ENCODE measurements at places on chromosomes 11 and 22.
A peak's percentile ranks its signal among the peaks of the same experiment; 100 is the strongest.

DNA sequence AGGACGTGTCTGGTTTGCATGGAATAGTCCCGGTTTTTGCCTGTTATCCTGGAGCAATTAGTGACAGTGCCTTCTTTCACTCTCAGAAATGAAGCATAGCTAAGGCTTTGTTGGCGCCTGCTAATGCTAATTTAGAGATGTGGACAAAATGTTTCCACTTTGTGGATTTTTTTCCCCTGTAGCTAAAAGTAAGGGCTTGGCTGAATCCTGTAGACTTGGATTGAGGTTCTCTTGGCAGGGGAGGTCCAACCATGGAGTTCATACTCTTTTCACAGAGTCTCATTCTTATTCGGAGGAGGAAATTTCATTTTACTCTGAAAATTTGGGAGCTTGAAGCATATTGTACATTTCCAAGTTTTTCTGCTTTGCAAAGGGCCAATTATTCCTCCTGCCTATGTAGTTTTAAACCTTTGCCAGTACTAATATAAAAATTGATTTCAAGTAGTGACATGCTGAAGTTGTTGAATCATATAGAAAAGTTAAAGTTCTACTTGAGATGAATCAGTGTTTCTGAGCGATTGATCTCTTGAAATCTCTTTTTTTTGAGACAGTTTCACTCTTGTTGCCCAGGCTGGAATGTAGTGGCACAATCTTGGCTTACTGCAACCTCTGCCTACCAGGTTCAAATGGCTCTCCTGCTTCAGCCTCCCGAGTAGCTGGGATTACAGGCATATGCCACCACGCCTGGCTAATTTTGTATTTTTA is 20.0 kb downstream of the PPFIA1 start:
- DNase-seq = no peak

DNA sequence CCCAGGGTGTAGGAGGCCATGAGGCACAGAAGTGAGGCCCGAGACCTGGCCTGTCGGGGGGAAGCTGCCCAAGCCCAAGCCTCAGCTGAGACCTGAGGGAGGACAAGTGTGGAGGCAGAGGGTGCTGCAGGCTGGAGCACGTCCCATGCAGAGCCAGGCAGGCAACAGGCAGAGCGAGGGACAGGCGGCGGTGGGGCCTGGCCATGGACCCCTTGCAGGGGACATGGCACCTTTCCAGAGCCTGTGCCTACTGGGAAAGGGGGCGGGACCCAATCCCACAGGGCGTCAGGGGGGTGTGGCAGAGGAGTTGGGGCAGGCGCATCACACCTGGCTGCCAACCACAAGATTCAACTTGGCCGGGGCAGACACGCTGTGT is 4.3 kb downstream of the TNNI2 start:
- no peak for DNase-seq

GRCh38 chr11:29184939-29185890 is 831.6 kb downstream of the KCNA4 start:
- DNase-seq = no peak

DNA sequence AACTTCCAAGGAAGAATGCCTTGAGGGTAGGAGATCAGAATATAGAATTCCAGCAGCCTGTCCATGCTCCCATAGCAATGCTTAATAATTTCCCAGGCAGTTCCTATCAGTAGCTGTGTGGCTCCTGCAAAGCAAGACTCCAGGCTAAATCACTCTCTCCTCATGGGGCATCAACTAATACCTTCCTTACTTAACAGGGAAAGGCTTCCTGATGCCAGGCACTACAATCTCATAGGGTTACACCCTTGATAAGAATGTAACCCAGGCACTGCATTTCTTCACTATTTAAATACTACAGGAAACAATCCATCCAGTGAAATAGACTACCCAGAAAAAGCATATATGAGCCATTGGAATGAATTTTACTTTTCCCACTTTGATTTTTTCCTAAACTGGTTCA is 615.0 kb upstream of the ARHGAP42 start:
- DNase-seq = no peak

- no peak for DNase-seq
Observed at GRCh38 chr11:17906436-17906835, 106.4 kb downstream of the SERGEF start.

DNA sequence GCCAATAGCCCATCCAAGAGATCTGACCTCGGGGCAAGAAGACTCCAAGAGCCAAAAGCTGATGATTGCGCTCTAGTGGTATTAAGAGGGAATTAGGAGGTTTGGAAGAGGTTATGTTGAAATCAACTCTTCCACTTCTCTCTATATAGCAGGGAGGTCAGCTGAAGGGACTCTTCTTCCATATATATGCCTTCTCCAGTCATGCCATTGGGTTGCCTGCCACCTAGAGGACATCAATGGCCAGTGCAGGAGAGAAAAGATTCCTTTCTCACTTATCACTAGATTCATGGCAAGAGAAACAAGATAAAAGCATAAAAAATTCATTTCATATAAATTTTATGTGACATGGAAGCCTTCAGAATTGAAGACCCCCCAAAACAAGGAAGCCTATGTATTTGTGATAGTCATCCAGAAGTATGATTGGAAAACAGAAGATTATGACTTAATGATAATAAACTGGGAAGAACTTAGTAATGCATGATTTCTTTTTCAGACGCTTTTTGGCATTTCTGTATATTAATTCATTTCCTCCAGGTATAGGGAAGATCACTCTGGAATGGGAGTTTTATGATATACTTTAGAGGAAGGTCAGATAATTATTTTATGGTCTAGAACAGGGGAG is 435.1 kb upstream of the DDI1 start:
- DNase-seq = peak; percentile 32

DNA sequence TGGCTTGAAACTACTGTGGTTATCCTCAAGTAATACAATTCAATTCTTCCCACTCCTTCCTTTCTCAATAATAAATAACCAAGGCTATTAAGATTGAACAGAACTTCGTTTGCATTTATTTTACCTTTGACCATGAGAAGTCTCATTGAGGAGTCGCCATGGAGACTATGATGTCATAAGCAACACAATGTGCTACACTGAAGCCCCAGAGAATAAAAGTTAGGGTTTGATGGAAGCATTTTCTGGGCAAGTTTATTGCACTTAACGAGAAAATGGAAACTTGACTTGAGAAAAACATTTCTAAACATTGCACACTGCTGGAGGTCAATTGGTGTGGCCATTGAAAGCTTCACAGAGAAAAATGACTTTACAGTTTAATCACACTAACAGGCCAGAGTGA is 121.5 kb downstream of the FAM76B start:
- DNase-seq = no peak

- DNase-seq = no peak
Observed at GRCh38 chr22:20221421-20222340, 46.4 kb downstream of the RTN4R start.

GRCh38 chr11:125371431-125371935 is 124.6 kb downstream of the FEZ1 start:
- no peak for DNase-seq

DNA sequence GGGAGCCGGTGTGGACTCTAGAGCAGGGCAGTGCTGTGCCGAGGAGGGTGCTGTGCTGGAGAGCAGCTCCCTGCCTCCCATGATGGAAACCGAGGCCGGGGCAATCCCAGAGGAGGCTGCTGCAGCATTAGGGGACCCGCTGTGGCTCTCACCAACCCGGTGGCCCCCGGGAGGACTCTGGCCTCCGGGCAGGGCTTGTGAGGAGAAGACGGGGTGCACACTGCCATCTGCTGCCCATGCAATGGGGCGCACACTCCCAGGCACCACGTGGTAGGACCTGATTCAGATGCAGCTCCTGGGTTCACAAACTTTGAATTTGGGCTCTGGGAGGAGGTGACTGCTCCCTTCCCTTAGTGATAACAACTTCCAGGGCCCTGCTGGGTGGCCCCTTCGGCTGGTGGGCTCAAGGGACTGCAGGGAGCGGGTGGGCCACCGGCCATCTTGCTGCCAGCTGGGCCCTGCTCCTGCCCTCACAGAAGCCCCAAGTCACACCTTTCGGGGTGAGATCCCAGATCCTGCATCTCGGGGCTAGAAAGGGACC is 93.8 kb upstream of the FGF3 start:
- DNase-seq = peak; percentile 42

DNA sequence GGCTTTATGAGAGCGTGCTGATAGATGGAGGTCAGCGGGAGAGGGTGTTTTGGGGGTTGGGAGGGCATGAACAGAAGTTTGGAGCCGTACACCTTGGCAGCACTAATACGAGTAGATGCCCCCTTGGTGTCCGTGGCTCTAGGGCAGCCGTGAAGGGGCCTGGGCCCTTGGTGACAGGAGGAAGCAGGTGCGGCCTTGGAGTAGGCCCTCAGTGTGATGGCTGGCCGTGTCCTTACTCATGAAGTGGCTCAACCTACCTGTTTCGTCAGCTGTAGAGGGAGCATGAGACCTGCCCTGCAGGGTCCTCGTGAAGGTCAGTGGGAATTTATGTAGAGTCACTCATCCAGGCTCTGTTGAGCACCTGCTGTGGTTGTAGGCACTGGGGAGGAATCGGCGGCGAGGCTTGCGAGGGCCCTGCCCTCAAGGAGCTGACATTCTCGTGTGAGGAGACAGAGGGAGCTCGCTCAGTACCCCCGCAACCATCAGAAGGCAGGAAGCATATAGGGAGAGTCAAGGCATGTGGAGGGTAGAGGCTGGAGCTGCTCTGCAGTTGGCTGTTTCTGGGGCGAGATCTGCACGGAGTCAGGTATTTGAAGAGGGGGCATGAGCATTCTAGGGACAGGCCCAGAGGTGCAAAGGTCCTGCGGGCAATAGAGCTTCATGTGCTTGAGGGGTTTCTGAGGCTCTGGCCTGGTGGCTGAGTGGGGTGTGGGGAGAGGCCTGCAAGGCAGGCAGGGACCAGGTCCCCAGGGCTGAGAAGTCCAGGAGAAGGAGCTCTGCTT is 39.6 kb downstream of the TBC1D22A start:
- no peak for DNase-seq

DNA sequence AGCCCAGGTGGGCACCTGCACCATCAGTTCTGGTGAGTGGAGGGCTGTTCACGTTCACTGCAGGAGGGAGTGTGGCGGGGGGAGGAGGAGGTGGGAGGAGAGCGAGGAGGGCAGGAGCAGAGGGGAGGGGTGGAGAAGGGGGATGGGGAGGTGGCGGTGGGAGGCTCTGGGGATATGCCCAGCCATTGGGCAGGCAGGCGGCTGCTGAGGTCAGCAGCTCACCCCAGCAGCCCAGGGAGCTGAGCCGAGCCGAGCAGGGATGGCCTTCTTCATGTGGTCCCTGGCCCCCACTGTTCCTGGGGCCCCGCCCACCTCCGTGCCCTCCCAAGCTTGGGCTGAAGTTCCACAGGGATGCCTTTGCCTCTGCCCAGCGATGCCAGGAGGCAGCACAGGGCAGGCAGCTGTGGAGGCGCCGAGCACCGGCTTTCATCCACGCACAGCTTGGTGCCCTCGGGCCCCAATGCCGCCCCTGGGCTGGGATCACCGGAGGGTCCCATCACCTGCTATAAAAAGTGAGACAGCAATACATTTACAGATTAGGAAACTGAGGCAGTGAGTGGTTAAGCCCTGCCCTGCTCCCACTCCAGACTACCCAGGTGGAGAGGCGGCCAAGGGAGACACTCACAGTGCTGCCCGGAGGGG is 21.6 kb downstream of the RTN4R start:
- no peak for DNase-seq

- no peak for DNase-seq
Observed at GRCh38 chr22:17429516-17429915, 60.3 kb downstream of the CECR2 start.

- no peak for DNase-seq
Observed at GRCh38 chr11:31240340-31240904, 129.1 kb downstream of the DCDC1 start.

DNA sequence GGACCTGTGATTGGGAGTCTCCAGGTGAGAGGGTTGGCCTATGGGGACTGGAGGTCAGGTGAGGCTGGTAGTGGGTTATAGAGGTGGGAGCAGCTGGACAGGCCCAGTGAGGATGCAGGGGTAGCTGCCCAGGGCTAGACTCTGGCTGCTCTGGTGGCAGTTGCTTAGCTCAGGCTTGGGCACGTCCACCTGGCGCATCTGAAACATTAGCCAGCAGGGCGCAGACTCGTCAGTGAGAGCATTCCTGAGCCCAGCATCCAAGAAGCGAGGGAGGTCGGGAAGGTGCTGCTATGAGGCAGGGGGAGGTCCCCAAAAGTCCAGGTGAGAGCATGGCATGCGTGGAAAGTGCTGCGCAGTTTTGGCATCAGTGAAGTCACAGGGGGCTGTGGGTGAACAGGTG is 3.5 kb upstream of the GGT1 start:
- DNase-seq = no peak

DNA sequence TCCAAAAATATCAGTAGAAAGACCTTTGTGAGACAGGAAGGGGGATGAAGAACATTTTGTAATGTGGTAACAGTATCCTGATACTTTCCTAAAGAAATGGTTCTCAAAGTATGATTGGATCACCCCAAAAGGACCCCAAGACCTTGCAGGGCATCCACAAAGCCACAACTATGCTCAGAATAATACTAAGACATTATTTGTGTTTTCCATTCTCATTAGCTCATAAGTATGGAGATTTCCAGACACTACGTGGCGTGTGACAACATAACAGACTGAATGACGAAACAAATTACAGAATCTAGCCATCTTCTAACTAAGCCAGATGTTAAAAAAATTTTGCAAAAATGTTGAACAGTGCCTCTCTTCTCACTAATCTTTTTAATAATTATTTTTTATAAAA is 24.9 kb downstream of the CHEK2 start:
- no peak for DNase-seq

GRCh38 chr11:22957786-22958185 is 97.5 kb upstream of the CCDC179 start:
- no peak for DNase-seq

DNA sequence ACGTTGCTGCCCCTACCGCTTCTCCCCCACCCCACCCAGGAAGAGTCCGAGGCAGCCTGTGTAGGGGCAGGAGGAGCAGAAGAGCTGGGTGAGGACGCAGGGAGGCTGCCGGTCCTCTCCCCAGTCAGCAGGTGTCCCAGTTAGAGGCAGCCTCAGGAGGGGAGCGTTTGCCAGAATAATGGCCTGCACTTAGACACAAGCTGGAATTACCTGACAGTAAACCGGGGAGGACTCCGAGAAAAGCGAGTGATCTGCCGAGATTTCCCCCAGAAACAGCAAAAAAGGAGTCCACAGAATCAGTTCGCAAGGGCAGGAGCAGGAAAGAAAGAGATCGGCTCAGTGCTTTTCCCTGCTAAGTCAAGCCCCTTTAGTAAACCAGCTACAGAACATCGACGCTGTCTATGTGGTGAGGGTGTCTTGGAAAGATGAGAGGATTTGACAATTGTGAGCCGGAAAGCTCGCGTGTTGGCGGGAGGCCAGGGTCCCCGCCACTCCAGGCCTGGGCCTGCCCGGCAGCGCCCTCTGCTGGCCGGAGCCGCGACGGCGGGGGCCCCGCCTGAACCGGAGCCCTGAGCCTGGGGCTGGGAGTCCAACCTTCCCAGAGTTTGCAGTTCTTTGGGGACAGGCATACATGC is 17.7 kb upstream of the THRSP start:
- peak; percentile 86 for DNase-seq

GRCh38 chr11:64103277-64103985 is 62.5 kb downstream of the MACROD1 start:
- DNase-seq = no peak

- no peak for DNase-seq
Observed at GRCh38 chr11:14617241-14618027, 26.2 kb upstream of the PDE3B start.

DNA sequence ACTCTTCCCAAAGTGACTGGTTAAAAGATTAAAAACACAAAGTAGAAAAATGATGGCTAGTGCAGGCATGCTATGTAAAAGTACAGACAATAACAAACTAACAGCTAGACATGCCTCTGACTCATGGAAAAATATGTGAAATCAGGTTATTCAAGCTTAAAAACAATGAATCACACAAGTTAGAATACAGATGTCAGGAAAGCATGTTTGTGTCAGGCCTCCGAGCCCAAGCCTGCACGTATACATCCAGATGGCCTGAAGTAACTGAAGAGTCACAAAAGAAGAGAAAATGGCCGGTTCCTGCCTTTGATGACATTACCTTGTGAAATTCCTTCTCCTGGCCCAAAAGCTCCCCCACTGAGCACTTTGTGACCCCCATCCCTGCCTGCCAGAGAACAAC is 110.1 kb downstream of the NOX4 start:
- DNase-seq = peak; percentile 17
